Small intestine (tissue), 16 donors: ENCODE measurements at places on chromosomes 6 and 20.

DNA sequence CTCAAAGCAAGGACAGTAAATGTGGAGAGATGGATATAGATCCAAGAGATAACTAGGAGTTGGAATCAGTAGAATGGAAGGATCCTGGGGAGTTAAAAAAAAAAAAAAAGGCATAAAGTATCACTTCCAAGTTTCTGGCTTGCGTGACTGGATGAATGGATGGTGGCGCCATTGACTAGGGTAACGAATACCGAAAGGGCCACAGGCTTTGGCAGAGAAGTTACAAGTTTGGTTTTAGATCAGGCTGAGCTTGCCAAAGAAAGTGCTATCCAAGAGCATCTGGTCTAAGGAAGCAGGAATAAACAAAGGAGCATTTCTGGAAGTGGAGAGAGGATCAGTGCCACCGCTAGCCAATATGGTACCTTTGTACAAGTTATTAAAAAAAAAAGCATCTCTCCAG is 17.5 kb downstream of the L3MBTL1 start:
- no peak for DNase-seq

DNA sequence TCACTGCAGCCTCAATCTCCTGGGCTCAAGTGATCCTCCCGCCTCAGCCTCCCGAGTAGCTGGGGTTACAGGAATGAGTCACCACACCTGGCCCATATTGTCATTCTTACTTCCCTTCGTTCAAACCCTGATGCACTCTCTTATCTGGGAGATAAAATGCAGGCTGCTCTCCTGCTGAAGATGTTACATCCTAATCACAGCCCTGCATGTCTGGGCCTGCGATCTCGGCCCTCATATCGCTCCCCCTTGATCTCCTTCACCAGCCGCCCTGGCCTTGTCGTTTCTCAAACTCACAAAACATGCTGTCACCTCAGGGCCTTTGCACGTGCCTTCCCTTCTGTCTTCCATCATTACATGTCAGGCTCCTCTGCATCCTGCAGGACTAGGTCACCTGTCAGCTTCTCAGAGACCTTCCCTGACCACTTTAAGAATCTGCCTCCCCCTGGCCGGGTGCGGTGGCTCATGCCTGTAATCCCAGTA is 8.8 kb upstream of the C20orf203 start:
- no peak for DNase-seq

DNA sequence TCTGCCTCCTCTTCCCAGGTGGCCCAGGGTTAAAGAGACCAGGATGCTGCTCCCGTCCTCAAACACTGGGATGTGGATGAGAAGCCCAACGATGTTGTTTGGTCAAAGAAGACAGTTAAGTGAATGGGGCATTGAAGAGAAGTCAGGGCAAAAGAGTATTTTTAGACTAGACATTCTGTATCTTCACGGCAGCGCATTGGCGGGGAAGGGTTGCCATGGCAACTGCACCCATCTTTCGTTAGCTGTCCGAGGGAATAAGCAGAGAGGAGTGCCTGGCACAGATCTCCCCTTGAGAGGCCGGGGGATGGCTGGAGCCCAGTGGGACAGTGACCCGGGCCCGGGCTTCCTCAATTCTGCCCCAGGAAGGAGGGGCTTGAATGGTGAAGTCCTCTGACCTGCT is 56.4 kb upstream of the GPR31 start:
- DNase-seq, result no peak

GRCh38 chr6:91438570-91438969 is 851.7 kb upstream of the MAP3K7 start:
- no peak for DNase-seq

GRCh38 chr6:136923116-136923953 is 1.2 kb downstream of the SLC35D3 start:
- DNase-seq, result no peak
